Thymus (tissue), 14 donors: ENCODE measurements at places on chromosomes 1 and 21.

DNA sequence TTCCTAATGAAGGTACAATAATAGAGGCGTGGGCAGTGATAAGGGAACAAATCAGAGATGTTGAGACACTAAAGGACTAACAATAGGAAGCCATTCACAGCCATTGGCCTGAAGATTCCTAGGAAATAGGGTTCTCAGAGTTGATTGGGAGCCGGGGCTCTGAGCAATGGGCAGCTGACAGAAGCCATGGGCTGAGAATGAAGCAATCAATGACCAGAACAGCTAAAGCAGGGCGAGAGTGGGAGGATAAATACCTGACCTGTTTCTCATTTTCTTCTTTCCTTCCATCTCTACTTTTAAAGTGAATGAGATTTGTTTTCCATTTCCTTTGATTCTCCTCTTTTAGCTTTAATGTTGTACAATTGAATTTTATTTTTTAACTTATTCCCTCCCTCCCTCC lies 774.7 kb upstream of the ADGRL4 start:
- DNase-seq = no peak

- no peak for DNase-seq
These were observed 5.1 kb upstream of the VWA1 start for GRCh38 chr1:1430114-1430982.

- no peak for DNase-seq
These were observed 14.3 kb upstream of the ADAM30 start for GRCh38 chr1:119910618-119911017.

DNA sequence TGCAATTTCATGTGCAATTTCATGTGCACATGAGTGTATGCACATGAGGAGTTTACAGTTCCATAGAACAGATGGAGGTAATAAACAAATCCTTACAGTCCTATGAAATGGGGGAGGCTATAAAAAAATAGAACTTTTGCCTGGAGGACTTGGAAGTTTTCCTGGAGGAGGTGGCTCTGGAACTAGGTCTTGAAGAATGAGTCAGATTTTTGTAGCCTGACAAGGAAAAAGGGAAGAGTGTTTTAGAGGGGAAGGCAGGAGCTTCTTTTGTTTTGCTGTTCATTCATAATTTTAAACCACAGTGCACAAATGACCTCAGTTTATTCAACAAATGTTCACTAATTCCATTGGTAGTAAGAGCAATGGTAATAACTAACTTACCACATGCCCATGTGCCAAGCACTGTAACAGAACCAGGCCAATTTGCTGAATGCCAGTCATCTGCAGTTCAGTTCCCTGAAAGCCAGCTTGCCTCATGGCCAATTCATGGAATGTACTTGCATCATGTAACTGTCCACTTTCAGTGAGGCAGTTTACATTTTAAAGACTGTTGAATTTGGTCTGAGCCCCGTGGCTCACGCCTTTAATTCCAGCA lies 2.7 kb downstream of the DIO1 start:
- DNase-seq = no peak

DNA sequence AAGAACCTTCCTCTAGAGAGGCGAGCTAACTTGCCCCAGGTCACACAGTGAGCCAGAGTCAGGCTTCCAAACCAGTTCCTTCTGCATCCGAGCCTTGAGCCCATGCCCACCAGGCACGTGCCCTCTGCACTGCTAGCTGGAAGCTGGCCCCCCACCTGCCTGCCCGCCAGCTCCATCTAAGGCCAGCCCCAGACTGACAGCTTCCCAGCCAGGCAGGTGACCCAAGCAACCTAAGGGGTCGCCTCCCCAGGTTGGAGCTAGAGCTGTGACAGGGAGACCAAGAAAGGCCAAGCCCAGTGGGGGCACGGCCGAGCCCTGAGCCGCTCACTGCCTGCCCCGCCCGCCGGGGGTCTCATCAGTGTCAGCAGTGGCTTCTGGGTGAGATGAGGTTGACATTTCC lies 19.9 kb upstream of the C1QA start:
- no peak for DNase-seq

DNA sequence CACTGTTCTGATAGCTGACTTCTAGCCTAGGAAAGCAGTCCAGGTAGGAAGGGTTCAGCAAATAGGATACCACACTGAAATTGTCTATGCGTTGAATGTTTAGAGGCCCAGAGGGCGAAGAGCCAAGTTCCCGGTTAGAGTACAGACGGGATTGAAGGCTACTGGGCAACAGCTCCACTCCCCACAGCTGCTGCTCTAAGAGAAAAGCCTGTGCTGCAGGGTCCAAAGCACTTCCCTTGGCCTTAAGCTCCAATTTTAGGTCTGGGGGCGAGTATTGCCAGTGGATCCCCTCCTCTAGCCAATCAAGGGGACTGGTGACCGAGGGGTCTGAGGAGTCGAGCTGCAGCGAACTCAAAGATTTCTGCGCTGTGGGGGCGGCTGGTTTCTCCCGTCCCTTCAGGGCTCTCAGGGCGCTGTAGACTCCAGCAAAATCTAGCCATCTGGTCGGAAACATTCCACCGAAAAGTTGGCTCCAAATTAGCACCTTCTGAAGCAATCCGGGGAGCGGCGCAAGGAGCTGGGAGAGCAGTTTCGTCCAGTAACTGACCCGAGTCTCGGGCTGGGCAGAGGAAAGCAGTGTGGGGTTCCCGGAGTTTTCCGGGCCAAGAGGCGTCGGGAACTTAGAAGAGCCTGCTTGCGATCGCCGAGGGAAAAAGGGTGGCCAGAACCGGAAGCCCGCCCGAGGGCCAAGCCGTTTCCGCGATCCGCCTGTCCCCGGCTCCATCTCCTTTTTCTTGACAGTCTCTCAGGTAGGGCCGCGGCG lies 748 bp downstream of the PPP1R15B start:
- no peak for DNase-seq

DNA sequence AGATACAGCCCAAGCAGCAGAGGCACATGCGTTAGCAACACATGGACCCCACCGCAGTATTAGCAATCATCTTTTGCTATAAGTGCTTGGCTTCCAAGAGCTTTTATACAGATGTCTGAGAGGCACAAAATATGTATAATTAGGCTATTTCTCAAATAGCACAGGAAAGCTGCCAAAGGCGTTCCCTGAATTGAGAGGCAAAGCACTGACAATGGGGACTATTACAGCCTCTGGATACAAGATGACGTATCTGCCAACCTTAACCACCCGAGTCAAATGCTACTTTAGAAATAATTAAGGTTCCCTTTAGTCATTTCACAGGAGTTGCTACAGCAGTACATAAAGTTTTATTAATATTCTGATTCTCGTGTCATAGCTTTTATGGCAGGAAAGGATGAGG lies 6.4 kb downstream of the STMN1 start:
- no peak for DNase-seq

- no peak for DNase-seq
These were observed 2.1 kb downstream of the ADAMTS4 start for GRCh38 chr1:161196521-161197451.

GRCh38 chr1:10380594-10381275 lies 18.1 kb upstream of the PGD start:
- DNase-seq = no peak

- no peak for DNase-seq
These were observed 642.1 kb upstream of the ADGRL2 start for GRCh38 chr1:81158592-81158991.

DNA sequence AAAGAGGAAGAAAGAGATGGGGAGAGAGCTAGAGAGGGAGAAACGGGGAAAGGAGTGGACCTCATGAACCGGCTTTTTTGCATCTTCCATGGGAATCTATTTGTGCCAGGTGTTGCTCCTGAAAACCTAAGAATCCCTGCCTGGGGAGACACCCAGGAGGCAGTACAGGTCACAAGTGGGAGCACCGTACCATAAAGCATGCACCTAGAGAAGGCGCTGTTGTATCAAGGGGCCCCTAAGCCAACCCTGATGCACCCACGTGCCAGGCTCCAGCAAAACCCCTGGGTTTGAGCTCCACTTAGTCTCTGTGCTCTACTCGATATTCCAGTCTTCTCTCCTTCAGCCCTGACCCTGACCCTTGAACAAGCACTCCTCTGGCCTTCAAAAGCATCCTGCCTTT lies 233.6 kb downstream of the RRAGC start:
- no peak for DNase-seq
